Right ventricle myocardium superior (tissue), 1 donor: ENCODE measurements at places on chromosomes 16 and 17. TPM values are rescaled to one million over a fixed set of nuclear protein-coding genes. Genes with fewer than 3 reads are reported as not detected.

SPIRE2 gene
- total RNA-seq = 1.2 TPM

PLXDC1 gene
- 14.1 TPM for total RNA-seq

TPSAB1 gene
- total RNA-seq = 7.1 TPM

EPN3 gene
- total RNA-seq = 17.7 TPM

NUPR1 gene
- 47.3 TPM for total RNA-seq

PPP1R27 gene
- total RNA-seq = not detected

ZFHX3 gene
- total RNA-seq = 8.3 TPM

DPEP3 gene
- not detected for total RNA-seq

GRCh38 chr16:70341600-70341999, 5.1 kb upstream of the DDX19A start:
- no peak for DNase-seq

DNA sequence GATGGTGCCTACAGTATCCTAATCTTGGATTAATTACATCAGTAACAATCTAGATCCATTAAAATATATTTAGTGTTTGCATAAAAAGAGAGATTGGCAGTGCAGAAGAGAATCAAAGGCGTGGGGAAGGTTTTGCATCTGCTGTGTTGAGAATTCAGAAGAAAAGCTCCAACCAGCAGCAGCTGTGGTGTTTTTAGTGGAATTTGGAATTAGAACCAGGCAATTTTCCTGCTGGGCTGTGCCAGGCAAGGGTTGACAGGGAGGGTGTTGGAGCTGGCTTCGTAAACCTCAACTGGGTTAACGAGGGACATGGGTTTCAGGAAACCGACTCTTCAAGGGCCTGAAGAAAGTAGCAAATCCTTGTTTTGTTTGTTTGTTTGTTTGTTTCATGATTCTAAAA, 107.8 kb upstream of the WSCD1 start:
- DNase-seq = no peak

- peak; percentile 69 for DNase-seq
Observed at GRCh38 chr17:1315891-1316403, 36.5 kb downstream of the TRARG1 start.

- no peak for DNase-seq
Observed at GRCh38 chr16:47486856-47487255, 25.7 kb downstream of the PHKB start.

DNA sequence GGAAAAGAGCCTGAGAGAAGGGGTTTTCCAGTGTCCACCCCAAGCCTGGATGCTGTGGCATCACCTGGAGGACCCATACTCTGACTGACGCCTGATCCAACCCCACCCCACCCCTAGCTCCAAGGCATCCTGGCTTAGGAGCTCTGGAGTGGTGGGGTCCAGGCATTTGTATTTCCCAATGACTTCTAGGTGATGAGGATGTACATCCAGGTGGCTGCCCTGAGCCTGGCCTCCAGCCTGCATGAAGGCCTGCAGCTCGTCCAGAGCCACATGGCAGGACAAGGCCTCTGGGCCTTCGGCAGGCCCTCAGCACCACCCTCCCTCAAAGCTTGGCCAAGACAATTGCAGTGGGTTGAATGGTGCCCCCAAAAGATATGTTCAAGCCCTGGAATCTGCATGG, 347.5 kb downstream of the C16orf95 start:
- DNase-seq = no peak

GRCh38 chr17:49125449-49125848, 7.1 kb upstream of the B4GALNT2 start:
- no peak for DNase-seq

DNA sequence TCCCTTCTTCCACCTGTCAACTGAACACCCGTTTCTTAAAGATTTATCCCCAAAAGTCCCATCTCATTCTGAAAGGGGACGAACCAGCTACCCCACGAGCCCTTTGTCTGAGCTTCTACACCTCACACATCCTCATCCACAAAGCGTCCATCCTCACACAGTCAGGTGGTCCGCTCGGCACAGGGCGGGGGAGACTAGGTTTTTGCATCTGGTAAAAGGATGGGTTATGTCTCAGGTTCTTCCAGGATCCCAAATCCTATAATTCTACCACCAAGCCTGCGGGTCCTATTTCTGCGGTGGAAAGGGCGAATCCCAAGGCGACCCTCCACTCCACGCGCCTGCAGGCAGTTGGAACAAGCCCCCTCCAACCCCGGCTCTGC, 458 bp downstream of the GFOD2 start:
- DNase-seq = no peak

DNA sequence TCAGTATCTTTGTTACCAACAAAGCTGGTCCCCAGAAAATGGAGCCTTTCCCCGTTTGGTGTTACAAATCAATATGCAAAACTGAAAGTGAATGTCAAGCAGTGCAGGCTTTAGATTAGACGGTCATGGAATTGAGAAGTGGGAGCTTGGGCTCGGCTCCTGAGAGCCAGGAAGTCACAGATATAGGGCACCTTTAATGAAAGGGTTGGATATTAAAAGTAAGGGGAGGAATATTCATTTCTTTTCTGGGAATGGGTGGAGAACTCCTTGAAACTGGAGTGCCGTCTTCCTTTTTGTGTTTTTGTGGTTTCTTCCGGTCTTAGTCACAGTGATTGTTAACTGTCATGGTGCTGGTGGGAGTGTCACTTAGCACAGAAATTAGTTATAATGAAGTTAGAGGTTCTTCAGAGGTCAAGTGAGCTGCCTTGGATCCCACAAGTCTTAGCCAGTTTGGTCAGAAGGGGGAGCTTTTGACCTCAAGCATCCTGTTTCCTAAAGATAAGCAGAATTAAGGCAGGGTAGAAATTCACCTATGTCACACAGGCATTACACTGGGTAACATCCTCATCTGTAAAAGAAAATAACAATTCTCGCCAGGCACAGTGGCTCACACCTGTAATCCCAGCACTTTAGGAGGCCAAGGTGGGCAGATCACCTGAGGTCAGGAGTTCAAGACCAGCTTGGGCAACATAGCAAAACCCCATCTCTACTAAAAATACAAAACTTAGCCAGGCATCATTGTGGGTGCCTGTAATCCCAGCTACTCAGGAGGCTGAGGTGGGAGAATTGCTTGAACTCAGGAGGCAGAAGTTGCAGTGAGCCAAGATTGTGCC, 9.6 kb upstream of the EIF1 start:
- no peak for DNase-seq

DNA sequence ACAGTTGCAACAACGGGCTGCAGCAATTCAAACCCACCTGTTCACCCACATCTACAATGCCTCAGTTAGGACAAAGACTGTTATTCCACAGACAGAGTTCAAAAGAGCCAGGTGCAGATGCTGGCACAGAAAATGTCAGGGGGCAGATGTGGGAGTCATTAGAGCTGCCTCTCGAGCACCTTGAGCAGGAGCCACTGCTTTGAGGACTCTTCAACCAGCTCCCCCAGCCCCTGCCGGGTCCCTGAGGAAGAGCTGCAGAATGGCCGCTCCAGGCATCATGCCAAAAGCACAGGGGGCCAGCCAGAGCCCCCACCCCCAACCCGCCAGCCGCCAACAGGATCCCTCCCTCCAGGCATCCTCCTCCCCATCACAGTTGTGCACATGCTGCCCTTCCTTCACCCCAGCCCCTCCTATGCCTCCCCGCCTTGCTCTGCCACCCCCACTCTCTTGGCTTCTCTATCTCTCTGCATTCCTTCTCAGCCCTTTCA, 20.8 kb downstream of the C17orf67 start:
- DNase-seq = no peak

GRCh38 chr17:1807890-1808289, 21.8 kb downstream of the SMYD4 start:
- no peak for DNase-seq

DNA sequence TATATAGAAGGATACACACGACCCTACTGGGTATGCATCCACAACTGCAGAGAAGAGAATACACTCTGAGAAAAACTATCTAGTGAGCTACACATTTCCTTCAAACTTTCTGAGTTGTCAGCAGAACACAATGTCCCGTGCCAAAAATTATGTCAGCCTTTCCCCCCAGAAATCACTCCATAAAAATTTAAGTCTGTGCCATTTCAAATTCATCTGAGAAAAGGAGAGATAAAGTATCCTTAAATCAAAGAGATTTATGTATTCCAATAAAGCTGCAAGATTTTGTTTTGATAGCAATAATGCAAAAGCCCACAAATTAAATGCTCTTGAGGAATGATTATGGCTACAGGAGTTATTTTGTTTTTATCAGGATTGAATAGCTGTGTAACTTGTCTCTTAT, 760.1 kb downstream of the CDH11 start:
- DNase-seq = no peak

DNA sequence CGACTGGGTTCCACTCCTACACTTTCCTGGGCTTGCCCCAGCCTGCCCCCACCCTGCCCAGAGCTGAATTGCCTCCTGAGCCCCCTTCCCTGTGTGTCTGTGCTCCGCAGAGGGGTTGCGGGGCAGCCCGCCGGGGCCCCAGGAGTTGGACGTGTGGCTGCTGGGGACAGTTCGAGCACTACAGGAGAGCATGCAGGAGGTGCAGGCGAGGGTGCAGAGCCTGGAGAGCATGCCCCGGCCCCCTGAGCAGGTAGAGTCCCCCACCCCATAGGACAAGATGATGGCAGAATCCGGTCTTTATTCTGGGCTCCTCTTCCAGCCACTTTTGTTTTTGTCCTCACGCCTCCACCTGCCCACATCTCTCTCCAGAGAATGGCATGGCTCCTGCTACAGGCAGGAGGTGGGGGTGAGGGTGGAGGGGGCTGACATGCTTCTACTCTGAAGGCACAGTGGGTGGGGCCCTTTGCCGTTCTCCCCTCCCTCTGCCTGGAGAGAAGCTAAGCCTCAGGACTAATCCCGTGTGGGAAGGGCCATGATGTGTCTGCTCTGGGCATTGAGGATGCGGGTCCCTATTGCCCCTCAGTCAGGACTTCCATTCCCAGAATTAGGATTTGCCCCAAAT, 3.5 kb downstream of the ACBD4 start:
- DNase-seq = peak; percentile 20

DNA sequence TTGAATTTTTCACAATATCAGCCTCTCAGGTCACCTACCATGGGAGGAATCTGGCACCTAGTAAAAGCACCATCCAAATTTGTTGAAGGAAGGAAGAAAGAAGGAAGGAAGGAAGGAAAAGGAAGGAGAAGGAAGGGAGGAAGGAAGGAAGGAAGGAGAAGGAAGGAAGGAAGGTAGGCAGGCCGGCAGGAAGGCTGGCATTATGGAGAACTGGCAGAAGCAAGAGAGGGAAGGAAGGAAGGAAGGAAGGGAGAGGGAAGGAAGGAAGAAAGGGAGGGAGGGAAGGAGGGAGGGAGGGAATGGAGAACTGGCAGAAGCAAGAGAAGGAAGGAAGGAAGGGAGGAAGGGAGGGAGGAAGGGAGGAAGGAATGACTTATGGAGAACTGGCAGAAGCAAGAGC, 24.3 kb downstream of the WSCD1 start:
- no peak for DNase-seq

- peak; percentile 58 for DNase-seq
Observed at GRCh38 chr17:17141860-17142552, 64.1 kb downstream of the PLD6 start.

- DNase-seq = no peak
Observed at GRCh38 chr17:15744074-15744676, 12.1 kb downstream of the TBC1D26 start.

DNA sequence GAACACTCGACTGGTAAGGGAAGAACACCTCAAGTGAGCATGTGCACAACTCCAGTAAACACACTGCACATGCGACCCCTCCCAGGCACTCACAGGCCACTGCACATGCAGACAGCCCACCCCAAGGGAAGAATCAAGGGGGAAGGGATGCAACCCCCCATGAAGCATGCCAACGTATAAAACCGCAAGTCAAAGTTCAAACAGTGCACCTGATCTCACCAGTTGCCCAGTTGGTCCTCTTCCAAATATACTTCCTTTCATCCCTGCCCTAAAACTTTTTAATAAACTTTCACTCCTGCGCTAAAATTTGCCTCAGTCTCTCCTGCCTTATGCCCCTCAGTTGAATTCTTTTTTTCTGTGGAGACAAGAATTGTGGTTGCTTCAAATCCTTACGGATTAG, 51.0 kb upstream of the TOM1L1 start:
- DNase-seq = no peak

DNA sequence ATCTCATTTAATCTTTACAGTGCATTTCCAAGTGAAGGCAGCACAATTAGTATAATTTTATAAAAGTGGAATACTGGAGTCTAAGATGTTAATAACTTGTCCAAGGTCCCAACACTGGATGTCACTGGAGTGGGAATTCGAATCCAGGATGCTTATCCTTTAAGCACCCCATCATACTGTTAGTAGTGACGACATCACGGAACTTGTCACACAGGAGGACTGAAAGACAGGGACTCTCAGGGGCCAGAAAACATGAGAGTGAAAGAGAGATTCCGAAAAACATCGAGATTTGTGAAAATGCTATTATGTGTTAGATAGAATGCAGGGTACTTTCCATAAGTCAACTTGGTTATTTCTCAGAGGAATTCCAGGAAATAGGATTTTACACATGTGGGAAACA, 374.0 kb downstream of the GRIN2A start:
- no peak for DNase-seq

GRCh38 chr17:3890878-3891219, 2.0 kb downstream of the CAMKK1 start:
- DNase-seq = no peak

GRCh38 chr17:41367426-41368075, 2.1 kb downstream of the KRT33B start:
- no peak for DNase-seq

DNA sequence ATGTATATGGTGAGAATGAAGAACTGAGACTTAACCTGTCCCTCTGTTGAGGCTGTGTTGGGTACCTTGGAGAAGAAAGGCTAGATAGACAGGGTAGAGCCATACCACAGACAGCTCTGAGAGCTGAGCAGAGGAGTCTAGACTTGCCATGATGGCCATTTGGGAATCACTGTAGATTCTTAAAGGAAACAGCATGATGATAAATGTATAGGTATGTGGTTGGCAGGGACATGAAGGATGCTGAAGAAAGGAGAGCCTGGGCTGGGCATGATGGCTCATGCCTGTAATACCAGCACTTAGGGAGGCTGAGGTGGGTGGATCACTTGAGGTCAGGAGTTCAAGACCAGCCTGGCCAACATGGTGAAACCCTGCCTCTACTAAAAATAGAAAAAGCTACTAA, 114.4 kb upstream of the HAS3 start:
- DNase-seq = no peak

DNA sequence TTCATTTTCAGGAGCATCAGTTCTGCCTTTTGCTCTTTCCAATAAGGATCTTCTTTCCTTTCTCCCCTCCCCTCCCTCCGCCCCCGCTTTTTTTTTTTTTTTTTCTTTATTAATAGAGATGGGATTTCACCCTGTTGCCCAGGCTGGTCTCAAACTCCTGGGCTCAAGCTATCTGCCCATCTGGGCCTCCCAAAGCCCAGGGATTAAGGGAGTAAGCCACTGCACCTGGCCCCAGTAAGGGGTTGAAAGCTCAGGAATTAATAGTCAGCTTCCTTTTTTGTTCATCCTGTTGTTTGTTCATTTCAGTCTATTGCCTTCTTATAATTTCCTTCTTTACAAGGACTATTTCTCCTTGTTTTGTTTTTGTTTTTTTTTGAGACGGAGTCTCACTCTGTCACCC, 7.9 kb upstream of the C17orf58 start:
- no peak for DNase-seq

DNA sequence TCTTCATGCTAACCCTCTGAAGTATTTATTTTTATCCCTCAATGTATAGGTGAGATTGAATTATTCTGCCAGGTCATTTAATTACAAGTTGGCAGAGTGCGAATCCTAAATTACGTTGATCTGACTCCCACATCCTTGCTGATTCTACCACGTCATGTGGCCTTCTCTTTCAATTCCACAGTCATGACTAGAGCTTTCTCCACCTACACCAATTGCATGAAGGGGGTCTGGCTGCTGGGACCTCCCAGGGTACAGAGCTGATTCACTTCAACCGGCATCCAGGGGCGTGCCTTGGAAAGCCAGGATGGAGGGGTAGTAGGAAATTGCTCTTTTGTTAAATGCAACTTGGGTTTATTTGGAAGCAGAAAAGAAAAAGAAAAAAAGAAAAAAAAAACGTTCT, 41.1 kb upstream of the CDH13 start:
- DNase-seq = no peak
